ENCODE measurements at places on chromosomes 1 and 21.

- no peak for DNase-seq
Measured at GRCh38 chr1:167136806-167137205, 42.9 kb downstream of the STYXL2 start.

GRCh38 chr1:47478090-47478489 is 40.2 kb downstream of the FOXD2 start:
- DNase-seq: no peak

DNA sequence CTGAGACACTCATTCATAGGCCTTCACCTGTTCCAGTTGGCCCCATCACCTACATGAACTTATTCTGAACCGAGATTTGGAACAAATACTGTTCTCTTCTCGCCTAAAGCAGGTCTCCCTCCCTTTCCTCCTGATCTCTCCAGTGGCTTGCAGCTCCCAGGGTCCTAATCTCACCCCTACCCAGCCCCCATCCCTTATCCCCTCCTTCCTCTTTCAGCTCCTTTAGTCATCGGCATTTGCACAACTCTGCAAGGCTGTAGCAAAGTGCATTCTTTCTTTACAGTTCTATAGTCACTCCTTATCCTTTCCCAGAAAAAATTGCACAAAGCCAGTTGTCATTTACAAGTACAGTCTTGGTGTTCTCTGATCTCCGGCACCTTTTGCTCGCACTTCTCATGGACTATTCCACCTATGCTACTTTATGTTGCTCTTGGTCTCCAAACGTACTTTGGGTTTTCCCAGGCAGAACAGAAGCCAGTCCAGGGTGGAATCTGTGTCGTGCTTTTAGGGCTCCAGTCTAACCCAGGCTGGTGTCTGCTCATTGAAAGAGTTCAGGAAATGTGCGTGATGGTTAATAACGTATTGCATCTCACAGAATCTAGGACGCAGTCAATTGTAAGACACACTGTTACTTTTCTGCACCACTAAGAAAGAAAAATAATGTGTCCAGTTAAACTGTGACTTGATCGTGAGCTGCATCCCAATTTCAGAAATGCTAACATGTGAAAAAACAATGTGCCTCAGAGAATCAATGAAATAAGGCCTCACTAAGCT is 965 bp downstream of the ABCA4 start:
- DNase-seq: no peak

GRCh38 chr1:71950579-71950978 is 331.8 kb downstream of the NEGR1 start:
- DNase-seq: no peak

DNA sequence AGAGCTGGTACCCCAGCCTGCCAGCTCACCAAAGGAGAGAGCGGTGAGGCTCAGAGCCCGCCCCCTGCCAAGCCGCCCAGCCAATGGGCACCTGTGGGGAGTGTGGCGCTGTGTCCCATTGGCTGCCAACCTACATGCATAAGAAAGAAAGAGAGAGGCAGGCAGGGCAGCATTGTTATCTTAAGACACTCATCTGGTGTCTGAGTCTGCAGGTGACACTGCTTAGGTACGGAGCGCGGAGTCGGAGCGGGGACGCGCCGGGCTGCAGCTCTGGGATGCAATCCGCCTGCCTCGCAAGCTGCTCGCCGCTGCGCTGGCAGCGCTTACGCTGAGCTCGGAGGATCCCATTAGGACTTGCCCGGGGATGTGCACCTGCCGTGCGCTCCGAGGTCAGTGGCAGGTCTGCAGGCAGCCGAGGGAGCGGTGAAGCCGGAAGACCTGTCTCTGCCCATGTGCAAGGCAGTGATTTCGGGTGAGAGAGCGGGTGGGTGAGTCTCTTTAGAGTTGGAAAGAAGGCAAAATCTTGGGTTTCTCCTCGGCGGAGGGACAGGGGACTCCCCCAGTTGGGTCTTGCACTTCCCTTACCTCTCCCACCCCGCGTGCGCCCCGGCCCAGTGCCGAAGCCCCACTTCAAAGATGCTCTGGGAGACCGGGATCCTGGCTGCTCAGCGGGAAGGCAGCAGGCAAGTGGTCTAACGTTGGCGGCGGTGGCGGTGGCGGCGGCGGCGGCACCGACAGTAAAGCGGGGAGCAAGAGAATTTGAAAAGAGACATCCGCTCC is at the start of gene BRINP2:
Gene BRINP2, plus strand, starts transcription at position 203 of the 780 bp plus-strand sequence. CDS start 58,919 bp downstream, outside the sequence.
- peak; percentile 7 for DNase-seq

GRCh38 chr1:24709791-24710441 is 35.3 kb upstream of the CLIC4 start:
- no peak for DNase-seq

- DNase-seq: no peak
Measured at GRCh38 chr1:109225308-109225707, 11.6 kb downstream of the SARS1 start.

DNA sequence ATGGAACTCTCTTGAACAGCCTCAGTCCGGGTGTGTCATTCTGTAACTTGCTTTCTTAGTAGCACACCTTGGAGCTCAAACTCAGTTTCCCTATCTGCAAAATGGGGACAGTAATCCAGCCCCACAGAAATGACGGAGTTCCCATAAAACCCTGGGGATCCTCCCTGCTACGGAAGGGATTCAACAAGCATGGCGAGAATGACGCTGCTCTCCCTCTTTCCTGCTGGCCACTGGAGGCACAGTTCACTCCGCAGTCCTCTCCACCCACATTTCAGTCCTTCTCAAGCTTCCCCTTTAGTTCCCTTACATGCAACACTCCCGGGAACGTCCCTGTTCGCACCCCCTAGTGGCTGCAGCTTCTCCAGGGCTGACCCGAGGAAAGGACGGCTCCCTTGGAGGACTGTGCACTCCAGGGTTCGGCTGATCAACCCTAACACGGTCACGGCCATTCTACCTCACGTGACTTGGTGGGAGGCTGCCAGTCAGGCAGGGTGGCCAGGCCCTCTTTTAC is 20.6 kb downstream of the RUNX3 start:
- peak; percentile 82 for DNase-seq

GRCh38 chr1:157517016-157517415 is 35.3 kb downstream of the FCRL5 start:
- no peak for DNase-seq

- DNase-seq: peak; percentile 5
Measured at GRCh38 chr1:218164930-218165700, 120.0 kb upstream of the RRP15 start.

DNA sequence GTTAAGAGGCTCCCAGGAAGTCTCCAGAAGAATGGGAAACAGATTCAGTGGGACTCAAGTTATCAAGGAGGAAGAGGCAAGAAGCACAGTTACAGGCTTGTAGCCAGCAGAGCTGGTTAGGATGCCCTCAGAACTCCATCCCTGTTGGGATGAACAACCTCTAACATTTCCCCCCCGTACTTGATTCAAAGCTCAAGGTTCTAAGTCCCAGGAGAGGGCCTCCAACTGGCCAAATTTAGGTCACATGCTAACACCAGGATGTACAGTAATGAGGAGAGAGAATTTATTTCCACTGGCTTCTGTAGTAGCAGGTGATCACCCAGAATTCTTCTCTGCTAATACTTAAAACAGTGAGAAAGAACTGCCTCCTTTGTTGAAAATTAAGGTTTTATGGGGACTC is 22.3 kb upstream of the HSPA13 start:
- DNase-seq: no peak

GRCh38 chr1:4004635-4005430 is 104.8 kb upstream of the C1orf174 start:
- no peak for DNase-seq

Data from fibroblast of villous mesenchyme (primary cell).